NCI-H1105 treated with DMSO at 0.1 percent for 48 hours (cell line): ENCODE measurements at places on chromosomes 3 and 15.

DNA sequence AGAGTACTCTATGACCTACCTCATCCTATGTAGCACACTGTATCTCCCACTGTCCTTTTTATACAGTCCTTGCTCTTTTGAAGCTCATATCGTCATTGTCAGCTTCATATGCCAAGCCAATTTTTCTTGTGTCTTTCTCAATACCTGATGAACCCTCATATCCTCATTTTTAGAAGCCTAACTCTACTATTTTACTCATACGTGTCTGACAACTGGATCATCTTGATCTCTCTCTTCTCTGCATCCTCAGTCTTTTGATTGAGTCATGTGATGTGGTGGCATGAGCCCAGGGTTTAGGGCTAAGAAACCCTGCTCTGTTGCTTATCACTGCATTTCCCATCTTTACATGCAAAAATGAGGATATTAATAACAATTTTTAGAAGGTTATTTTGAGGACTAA lies 352.0 kb downstream of the LPP start:
- no peak for DNase-seq

DNA sequence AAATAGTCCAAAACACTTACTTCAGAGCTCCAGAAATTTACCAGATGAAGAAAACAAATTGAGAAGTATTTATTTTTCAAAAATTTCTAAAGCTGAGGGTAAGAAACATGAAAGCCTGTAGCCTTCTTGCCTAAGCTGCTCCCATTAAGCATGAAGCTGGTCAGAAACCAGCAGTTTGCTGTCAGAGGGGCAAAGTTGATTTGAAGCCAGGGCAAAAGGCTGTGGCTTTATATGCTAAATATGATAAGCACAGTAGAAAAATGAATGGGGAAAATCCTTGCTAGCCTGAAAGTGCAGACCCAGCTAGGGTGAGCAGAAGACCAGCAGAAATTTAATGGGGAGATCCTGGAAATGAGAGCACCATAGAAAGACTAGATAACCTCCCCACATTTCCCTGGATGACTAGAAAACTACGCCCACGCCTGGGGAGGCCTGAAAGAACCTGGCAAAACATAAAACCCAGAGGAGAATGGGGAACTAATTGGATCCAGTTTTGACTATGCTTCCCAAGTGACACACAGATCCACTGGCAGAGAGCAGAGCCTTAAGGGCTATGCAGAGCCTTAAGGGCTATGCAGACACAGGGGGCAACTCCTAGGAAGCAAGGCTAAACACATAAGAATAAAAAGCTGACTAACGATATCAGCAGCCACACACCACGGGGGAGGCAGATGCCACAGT lies 43.0 kb upstream of the HEG1 start:
- DNase-seq = no peak

DNA sequence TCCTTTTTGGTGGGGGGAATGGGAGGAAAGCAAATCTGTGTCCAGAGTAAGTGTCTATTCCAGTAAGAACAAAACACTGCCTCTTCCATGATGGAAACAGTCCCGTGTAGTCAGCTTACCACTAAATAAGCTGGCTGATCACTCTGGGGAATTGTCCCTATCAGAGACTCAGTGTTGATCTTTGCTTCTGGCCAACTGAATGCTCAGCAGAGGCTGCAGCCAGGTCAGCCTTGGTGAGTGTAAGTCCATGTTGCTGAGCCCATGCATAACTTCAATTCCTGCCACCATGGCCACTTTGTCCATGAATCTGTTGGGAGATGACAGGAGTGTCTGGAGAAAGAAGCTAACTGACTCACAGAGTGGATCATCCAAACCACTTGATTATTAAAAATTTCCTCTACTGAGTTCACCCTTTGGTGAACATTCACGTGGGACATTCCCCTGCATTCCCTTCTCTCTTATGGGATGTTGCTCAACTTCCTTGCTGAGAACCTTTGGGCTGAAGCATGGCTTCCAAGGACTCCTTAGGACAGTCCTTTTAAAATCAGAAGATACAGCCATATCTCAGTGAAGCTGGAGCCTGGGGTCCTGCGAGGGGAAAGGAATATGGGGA lies 33.9 kb upstream of the XCR1 start:
- no peak for DNase-seq

- DNase-seq = no peak
Measured at GRCh38 chr15:62734706-62735105, 307.8 kb upstream of the TPM1 start.

DNA sequence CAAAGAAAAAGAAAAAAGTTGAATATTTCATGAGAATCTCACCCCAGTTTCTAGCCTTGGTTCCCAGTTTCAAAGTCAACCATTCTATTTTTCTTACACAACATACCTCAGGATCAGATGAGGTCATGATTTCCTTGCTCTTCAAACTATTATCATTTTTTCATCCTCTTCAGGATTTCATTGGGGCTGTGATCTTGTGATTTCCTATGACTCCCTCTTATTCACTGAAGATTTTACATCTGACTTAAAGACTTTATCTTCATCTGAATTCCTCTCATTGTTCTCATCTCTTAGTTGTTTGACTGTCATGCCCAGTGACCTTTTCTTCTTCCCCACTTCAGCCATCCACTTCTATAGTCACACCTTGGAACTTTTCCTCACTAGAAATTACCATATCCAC lies 3.1 kb upstream of the C3orf33 start:
- DNase-seq = no peak
